ENCODE measurements at places on chromosomes 12 and 14.

- no peak for DNase-seq
Measured at GRCh38 chr12:9699898-9700605, 30.5 kb downstream of the CLEC2D start.

- no peak for DNase-seq
Measured at GRCh38 chr12:57853864-57854556, 7.5 kb upstream of the CTDSP2 start.

DNA sequence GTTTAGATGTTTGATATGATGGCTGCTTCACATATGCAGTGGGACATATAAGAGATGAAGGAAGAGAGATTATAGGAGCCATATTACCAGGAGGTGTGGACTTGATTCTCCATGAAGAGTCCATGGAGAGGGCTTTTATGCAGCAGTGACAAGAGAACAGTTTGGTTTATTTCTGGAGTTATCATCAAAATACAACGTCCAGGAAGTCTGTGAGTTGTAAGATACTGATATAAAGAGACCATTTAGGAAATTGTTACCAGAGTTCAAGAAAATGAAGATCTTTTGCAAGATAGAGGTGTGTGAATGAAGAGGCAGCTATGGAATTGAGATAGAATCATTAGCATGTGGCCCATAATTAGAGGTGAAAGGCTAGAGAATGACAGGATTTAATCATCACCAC, 431.7 kb downstream of the NPAS3 start:
- DNase-seq: no peak

DNA sequence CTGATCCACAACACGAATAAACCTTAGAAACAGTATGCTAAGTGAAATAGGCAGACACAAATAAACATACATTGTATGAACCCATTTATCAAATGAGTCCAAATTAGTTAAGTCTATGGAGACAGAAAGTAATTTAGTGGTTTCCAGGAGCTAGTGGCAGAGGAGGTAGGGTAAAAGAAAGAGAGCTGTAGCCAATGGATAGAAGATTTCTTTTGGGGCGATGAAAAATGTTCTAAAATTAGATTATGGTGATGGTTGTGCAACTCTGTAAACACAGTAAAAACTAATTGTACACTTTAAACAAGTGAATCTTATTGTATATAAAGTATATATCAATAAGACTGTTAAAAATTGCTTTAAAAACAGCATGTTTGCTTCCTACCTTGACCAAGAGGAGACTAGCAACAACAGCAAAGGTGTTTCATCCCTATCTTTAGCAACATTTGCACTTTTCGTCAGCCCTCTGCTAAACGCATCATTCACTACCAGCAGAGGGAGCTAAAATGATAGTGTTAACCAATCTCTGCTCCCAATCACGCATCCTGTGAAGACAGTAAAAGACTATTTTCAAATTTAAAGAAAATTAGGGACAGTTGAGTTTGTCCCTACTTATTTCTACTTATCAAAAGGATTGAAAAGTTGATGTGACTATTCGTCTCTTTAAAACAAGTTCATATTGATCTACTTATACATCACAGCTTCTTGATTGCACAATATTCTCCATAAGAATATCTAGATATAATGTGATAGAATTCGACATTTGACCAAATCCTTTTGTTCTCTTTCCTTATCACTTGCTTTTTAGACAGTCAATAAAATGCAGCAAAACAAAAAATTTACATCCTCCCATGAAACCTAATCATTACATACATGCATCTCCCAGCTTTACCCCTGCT, 24.0 kb upstream of the LGR5 start:
- peak; percentile 54 for DNase-seq

DNA sequence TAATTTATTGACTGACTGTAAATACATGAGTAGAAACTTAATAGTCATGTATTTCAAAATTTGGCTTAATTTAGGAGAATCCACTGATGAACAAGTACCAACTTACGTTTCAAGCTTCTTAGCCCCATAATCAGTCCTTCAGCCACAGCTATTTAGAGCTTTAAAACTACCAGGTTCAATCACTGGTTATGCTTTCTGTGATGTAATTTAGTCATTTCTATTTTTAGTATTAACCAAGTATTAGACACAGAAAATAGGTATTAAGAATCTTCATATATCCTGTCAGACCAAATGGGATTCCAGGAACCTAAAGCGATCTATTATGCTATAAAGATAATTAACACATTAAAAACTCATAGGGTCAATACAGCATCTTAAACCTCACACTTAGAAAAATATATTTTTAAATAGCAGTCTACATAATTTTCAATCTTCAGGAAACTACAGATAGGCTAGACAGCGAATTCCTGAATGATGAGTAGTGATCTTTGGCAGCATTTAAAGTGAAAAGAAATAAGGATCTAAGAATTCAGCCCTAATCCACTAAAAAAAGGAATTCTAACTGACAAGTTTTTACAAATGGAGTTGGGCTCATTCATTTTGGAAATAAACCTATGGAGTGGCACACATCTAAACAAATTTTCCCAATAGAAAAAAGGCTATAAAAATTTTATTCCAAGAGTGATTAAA, 51.5 kb downstream of the ZC3H14 start:
- DNase-seq: no peak

DNA sequence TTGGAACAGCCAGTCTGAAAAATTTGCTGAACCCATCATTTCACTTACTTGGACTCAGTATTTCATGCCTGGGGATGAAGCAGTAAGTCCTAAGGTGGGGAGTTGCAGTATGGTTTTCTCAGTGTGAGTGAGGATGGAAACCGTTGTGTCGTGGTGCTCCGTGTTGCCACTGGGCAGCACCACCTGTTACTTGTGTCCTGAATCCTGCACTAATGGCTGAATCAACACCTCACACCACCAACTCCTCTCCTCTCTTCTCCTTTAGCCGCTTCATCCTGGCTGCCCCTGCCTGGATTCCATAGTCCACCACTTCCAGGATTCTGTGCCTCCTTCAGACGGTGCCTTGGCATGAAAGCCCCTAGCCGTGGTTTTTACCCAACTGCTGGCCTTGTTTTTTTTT, 3.0 kb upstream of the EP400 start:
- no peak for DNase-seq

GRCh38 chr12:58681730-58682129, 238.6 kb downstream of the LRIG3 start:
- DNase-seq: no peak

DNA sequence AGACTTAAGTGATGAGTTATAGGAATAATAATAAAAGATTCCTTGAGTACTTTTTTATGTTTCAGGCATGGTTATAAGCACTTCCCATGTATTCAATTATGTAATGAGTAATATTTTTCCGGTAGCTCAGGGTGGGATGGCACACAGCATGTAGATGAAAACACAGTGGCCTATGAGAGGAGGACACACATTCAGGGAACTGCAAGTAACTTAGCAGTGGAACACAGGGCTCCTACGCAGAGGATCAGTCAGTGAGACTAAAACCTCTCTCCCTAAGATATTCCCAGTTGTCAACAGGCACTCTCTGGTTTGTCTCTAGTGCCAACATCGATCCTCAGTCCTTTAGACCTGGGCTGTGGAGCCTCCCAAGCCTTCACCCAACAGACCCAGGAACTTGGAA, 219.4 kb downstream of the DIO2 start:
- no peak for DNase-seq

GRCh38 chr12:62737188-62737587, 197.8 kb downstream of the PPM1H start:
- DNase-seq: no peak

All from CD4-positive, alpha-beta T cell treated with Interleukin-15 for 4 hours (primary cell).